ENCODE measurements at places on chromosomes 7 and 10. TPM values are rescaled to one million over a fixed set of nuclear protein-coding genes. Genes with fewer than 3 reads are reported as not detected.

The PRKRIP1 gene
- polyA plus RNA-seq, result 40.1 TPM

The CYP2E1 gene
- 9.9 TPM for polyA plus RNA-seq

The PNLIPRP2 gene
- 1,594 TPM for polyA plus RNA-seq

The SSC4D gene
- polyA plus RNA-seq, result 8.8 TPM

The CCZ1B gene
- polyA plus RNA-seq, result 33.0 TPM

The TYW1B gene
- polyA plus RNA-seq, result 2.1 TPM

The SYT15 gene
- polyA plus RNA-seq, result 3.7 TPM

The KCTD7 gene
- 4.9 TPM for polyA plus RNA-seq

The KLF14 gene
- 0.15 TPM for polyA plus RNA-seq

The ZNF479 gene
- not detected for polyA plus RNA-seq

The IFIT2 gene
- 1.5 TPM for polyA plus RNA-seq

The RET gene
- polyA plus RNA-seq, result 1.1 TPM

The CARD11 gene
- polyA plus RNA-seq, result 2.2 TPM

The VWA2 gene
- polyA plus RNA-seq, result 1.4 TPM

The ADAMTS14 gene
- polyA plus RNA-seq, result 0.34 TPM

The TBC1D12 gene
- 5.4 TPM for polyA plus RNA-seq

The GDF10 gene
- 4.5 TPM for polyA plus RNA-seq

The VSTM4 gene
- 0.61 TPM for polyA plus RNA-seq

The RAMP3 gene
- 25.9 TPM for polyA plus RNA-seq

The POLR1F gene
- 2.8 TPM for polyA plus RNA-seq

The GNAT3 gene
- polyA plus RNA-seq, result not detected

The CYP2C8 gene
- polyA plus RNA-seq, result 7.5 TPM

The SPDYE2 gene
- polyA plus RNA-seq, result 0.34 TPM

The DPYSL4 gene
- 1.4 TPM for polyA plus RNA-seq

The PAX2 gene
- 0.07 TPM for polyA plus RNA-seq

The CYP2C9 gene
- polyA plus RNA-seq, result 0.89 TPM

The LIMK1 gene
- polyA plus RNA-seq, result 7.2 TPM

The DKK1 gene
- polyA plus RNA-seq, result 0.11 TPM

The FAM3C gene
- 18.2 TPM for polyA plus RNA-seq

The FAM13C gene
- 1.9 TPM for polyA plus RNA-seq

The CUZD1 gene
- polyA plus RNA-seq, result 2,023 TPM

The TRPV5 gene
- polyA plus RNA-seq, result not detected

Measured in pancreas (tissue), 10 donors.